ENCODE measurements at places on chromosomes 3 and 15. TPM values are rescaled to one million over a fixed set of nuclear protein-coding genes. Genes with fewer than 3 reads are reported as not detected.

ISLR gene
- polyA plus RNA-seq = 45.1 TPM

PLCH1 gene
- polyA plus RNA-seq = 17.5 TPM

GOLGA8T gene
- polyA plus RNA-seq = 0.21 TPM

IL17RC gene
- 39.8 TPM for polyA plus RNA-seq

TMEM42 gene
- 25.2 TPM for polyA plus RNA-seq

RETNLB gene
- not detected for polyA plus RNA-seq

RBM5 gene
- 347 TPM for polyA plus RNA-seq

ADAMTS17 gene
- 2.8 TPM for polyA plus RNA-seq

POLR2H gene
- polyA plus RNA-seq = 87.5 TPM

UPK1B gene
- 0.45 TPM for polyA plus RNA-seq

Data from right lung (tissue), 10 donors.